ENCODE measurements at places on chromosomes 7 and 10.

DNA sequence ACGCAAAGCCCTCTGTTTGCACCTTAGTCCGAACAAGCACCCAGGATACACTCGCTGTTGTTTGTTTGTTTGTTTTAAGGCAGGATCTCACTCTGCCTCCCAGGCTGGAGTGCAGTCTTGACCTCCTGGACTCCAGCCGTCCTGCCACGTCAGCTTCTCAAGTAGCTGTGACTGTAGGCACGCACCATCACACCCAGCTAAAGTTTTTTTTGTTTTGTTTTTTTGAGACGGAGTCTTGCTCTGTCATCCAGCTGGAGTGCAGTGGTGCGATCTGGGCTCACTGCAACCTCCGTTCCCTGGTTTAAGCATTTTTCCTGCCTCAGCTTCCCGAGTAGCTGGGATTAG, 76.8 kb downstream of the CTBP2 start:
- DNase-seq = no peak

DNA sequence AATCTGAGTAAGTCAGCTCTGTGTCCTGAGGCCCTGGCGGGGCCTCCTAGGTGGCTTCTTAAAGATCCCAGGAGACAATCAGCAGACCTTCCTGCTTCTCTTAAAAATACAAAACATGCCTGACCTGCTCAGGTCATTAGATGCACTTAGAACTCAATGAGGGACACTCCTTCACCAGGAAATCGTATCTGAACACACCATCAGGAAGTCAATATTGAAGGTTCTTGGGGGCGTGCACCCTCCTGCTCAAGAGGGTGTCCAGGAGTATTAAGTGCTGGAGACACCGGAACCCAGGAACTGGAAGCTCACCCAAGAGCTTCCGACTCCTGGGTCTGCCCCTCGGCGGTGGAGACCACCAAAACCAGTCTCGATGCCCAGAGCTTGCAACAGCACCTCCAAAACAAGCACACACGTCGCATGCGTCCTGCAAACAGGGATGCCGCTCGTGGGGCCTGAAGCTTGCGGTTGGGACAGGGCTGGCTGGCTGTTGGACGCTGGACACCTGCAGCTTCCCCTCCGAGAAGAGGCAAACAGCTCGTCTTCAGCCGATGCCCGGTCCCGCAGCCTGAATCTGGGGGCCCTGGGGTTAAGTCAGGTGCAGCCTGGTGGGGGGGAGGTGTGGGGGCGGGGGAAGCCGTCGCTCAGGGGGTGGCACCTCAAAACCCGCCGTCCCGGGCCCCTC, 803 bp downstream of the RAPGEF5 start:
- no peak for DNase-seq

DNA sequence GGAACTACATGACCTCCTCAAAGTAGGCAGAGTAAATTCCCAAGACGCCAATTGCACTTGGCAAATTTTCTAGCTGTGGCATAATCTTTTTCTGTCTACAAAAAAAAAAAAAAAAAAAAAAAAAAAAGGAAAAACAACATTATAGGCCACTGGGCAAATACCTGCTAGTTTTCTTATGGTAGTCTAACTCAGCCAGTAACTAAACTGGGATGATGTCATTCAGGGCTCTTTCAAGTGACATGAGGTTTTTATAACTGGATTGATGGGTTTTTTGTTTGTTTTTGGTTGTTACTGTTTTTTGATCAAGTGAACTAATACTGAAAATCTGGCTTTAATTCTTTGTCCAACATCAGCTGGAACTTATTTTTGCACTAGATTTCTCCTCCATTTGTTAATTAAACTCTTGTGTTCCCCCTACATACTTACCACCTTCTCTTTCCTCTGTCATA, 7.4 kb upstream of the VIM start:
- DNase-seq = no peak

- no peak for DNase-seq
Observed at GRCh38 chr10:118034791-118035261, 11.9 kb downstream of the RAB11FIP2 start.

DNA sequence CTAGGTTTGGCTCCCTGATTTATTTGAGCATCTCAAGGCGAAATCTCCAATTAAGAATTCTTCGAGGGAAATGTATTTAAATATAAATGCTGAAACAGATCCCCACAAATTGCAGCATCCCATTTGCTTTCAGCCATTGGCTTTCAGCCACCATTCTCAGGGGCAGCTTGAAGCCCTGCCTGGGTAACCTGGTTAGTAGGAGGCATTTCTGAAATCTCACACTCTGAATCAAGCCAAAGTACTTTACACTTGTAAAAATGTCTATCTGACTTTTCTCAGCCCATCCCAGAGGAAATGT, 49.1 kb downstream of the GCC1 start:
- DNase-seq = no peak

DNA sequence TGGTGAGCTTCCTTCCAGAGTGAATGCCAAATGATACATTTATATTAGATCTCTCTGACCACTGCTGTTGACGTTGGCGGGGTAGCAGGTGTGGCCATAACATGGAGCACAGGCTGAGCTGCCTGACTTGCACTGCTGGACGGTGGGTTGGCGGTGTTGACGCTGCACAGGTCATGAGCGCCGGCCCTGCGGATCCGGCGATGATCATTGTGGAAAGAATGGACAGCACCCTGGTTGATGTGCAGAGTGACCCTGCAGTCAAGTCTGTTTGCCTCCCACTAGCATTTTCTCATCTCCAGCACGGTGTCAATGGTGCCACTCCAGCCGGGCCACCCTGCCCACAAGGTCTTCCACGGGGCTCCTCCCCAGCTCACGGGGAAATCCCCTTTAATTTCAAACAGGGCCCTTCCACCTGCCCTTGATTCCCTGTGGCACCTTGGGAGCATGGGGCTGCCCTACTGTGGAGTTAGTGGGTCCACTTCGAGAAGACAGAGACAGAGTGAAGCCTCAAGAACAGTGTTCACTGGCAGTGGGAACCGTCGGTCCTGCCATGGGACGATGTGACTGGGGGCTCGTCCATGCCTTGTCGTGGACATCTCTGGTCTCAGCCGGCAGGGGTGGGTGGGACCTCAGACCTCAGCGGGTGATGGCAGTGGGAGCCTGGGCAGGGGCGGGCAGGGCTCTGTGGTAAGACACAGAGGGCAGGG, 613.5 kb downstream of the PTPRN2 start:
- DNase-seq = no peak
